ENCODE measurements at places on chromosomes 6 and 20.

- no peak for DNase-seq
Measured at GRCh38 chr6:119355157-119355556, 5.6 kb upstream of the MAN1A1 start.

DNA sequence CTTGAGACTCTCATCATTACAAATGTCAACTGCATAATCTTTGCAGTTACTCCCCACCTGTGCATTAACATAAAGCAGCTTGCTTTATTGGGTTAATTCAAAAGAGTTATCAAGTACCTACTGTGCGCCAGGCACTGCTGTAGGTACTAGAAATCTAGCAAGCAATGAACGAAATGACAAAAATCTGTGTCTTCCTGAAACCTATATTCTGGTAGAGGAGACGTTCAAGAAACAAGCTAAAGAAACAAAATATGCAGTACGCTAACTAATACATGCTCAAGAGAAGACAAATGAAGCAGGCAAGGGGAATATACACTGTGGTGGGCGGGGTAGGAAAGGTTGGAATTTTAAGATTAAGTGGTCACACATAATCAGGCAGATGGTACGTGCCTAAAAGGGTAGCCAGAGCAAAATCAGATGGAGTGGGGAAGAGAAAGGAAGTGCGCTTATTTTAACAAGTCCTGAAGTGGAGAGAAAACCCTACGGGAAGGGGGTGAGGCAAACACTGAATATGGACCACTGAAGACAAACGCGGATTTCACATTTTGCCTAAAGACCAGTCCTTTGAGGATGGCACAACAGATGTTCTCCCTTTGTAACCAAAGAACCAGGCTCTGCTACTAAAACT, 1.2 kb downstream of the ELOVL2 start:
- no peak for DNase-seq

DNA sequence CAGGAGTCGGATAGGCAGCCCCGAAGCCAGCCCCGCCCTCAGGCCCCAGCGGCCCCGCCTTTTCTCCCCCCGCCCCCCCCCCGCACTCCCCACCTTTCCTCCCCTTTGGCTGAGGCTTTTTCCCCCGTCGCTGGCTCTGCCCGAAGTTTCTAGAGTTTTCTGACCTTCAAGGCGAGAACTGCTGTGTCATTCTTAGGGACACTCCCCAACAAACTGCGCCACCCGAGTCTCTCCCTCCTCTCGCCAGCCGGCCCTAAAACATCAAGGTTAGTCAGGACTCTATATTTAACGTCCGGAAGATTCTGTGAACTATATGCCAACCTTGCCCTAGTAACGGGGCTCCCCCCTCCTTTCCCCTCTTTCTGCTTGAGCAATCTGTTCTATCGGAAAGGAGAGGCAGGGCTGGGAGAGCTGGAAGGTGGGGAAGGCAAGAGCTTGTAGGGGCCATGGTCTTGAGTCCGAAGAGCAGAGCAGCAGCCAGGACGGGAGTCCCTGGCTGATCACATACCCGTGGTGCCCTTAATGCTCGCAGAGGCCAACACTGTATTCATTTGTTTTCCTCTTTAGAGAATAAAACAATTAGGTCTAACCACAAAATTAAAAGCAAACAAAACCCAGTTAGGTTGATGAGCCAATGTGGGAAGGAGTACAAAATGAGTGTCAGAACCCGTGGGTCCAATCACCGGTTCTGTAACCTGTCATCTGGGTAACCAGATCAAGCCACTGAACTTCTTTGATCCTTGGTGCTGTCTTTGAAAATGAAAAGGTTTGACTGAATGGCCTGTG, 5.3 kb upstream of the HSPA1B start:
- DNase-seq: peak; percentile 84

- no peak for DNase-seq
Measured at GRCh38 chr6:149871182-149871581, 7.0 kb upstream of the LRP11 start.

DNA sequence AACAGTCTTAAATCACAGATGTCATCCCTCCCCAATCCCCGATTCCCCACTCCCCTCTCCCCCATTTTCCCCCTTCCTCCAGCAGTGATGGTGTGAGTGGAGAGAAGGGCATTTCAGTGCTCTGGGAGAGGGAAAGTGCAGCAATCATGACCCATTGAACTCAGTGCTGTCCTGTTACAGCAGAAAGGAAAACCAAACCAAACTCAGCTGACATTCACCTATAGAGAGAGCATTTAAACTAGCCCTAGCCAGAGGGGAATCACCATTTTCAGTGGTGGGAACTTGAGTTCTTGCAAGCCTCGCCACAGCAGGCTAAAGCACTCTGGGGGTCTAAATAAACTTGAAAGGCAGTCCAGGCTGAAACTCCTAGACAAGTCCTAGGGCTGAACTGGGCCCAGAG, 129.9 kb upstream of the COL21A1 start:
- no peak for DNase-seq

- DNase-seq: no peak
Measured at GRCh38 chr6:133369773-133370272, 128.7 kb downstream of the EYA4 start.

GRCh38 chr6:127192911-127193541, 73.6 kb upstream of the RNF146 start:
- DNase-seq: no peak

DNA sequence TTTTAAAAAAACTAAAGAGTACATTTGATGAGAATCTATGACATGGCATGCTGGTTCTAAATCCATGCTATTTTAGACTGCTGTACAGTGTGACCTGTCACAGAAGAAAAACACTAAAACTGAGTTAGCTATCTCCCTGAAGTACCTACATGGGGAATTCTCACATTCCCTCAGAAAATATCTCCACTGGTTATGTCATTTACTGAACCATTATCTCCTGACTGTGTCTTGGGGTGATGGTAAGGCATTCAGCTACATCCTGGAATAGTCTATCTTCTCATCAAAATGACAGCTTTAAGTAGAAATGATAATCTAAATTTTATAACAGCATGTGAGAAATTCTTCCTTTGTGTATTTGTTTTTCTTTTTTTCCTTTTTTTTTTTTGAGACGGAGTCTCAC, 172.1 kb upstream of the HTR1E start:
- DNase-seq: no peak

DNA sequence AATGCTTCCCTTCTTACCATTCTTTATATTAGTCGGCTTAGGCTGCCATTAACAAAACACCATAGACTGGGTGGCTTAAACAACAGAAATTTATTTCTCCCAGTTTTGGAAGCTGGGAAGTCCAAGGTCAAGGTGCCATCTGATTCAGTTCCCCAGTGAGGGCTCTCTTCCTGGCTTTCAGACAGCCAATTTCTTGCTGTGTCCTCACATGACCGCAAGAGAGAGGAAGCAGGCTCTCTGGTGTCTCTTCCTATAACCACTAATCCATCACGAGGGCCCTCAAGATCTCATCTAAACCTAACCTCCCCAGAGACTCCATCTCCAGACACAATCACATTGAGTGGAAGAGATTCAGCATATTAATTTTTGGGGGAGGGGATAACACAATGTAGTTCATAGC, 193.0 kb upstream of the SGK1 start:
- no peak for DNase-seq

DNA sequence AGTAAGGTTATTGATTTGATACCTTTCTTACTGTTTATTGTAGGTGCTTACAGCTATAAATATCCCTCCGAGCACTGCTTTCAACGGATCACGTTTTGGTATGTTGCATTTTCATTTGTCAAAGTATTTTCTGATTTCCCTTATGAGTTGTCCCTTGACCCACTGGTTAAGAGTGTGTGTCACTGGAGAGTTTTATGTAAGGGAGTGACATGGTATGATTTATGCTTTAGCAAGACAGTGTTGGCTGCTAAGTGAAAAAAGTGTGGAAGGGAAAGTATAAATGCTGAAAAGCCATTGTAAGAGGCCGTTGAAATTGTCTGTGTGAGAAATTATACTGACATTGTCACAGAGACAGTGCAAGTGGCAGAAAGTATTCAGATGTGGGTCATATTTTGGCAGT, 72.0 kb downstream of the SYCP2 start:
- DNase-seq: no peak

DNA sequence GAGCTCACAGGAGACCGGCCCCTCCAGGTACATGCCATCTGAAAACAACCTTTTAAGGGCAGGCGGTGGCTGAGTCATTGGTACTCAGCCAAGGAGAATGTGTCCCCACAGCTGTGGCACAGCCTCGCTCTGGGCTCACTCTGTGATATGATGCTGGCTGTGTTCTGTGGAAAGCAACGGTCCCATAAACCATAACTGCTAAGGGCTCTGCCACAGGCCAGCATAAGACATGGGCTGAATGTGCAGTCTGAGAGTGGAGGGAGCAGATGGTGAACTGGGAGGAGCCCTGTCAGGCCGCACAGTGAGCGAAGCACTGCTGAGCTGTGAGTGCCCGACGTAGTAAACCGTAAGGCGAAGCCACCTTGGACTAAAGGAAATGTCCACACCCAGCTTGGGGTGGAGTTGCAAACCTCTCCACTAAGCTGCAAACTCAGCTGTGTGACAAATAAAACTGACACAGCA, 375.8 kb downstream of the THBS2 start:
- no peak for DNase-seq

DNA sequence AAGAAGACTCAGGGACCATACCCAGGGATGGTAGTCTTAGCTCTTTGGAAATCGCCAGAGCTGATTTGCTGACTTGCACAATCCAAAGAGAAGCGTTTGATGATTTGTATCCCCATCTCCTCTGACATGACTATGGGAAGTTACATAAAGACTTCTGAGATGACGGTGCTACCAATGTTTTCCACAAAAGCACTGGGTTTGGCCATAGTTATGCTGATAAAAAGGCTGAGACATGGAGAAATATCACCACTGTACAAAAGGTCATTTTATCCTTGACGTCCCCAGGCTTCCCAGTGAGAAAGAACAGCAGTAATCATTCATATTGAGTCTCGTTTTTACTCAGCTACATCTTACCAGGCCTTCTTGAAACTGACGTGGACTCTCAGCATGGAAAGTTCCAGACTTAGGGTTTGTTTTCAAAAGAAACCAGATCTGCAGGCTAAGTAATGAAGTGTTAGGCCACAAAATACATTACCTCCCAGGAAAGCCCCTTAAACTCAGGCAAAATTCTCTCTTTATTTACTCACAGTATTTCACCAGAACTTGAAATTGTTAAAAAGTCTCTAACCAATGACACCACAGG, 370.3 kb upstream of the JARID2 start:
- peak; percentile 91 for DNase-seq

GRCh38 chr6:2884804-2885203, 18.3 kb downstream of the SERPINB9 start:
- DNase-seq: no peak

DNA sequence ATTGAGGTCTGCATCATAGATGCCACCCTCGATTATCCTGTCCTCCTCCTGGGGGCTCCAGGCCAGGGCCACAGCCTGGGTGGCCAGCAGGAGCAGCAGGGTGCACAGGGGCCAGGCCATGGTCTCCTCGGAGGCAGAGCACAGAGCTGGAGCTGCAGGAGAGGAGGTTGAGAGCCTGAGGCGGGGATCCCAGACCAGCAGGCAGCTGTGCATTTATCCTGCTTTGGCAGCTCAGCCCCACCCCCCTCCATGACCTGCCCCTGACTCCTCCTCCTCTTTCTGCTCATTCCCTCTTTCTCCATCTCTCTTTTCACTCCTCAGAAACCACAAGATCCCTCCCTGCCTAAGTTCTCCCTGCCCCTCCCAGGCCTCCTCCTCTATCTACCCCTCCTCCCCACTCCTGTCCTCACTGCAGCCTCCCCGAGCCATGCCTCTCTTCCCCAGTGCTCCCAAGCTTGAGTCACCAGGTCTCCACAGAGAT, at the start of gene CST2:
TSS of gene CST2 (minus strand) at position 189 of the 481 bp plus-strand sequence. CDS start at position 120, 69 bp downstream.
- no peak for DNase-seq

- no peak for DNase-seq
Measured at GRCh38 chr6:78615430-78615904, 251.9 kb upstream of the IRAK1BP1 start.

- DNase-seq: no peak
Measured at GRCh38 chr6:141728330-141728729, 404.4 kb upstream of the GJE1 start.

DNA sequence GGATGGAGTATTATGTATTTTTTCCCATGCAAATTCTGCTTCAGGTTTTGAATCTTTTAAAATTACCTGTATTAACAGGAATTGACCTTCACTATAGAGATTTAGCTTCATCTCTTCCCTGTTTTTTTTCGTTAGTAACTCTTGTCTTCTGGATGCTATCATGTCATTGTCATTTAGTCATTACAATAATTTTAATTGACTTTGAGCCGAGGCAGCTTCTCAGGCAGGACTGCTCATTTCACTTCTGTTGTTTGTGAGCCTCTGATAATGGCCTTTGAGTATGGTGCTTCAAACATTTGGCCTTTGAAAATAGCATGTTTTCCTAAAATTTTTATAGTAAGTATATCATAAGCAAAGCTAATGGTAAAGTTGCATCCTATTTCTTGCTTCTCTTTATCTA, 375.1 kb upstream of the MMS22L start:
- DNase-seq: no peak

GRCh38 chr20:40255365-40255764, 433.7 kb downstream of the MAFB start:
- no peak for DNase-seq

DNA sequence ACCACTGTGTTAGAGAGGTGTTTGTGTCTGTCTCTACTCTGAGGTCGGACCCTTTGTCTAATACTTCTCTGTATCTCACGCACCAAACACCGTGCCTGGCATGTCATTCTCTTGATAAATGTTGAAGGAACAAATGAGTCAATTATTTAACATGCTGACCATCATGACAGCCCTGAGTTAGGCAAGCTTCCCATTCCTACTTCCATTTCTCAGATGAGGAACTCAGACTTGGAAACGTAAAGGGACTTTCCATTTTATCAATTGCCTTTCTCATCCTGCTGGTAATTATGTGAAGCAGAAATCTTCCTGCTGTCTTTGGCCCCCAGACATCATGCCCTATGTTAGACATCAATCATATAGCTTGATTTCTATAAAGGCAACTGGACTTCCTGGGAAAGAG, 227.0 kb upstream of the ECI2 start:
- DNase-seq: no peak

DNA sequence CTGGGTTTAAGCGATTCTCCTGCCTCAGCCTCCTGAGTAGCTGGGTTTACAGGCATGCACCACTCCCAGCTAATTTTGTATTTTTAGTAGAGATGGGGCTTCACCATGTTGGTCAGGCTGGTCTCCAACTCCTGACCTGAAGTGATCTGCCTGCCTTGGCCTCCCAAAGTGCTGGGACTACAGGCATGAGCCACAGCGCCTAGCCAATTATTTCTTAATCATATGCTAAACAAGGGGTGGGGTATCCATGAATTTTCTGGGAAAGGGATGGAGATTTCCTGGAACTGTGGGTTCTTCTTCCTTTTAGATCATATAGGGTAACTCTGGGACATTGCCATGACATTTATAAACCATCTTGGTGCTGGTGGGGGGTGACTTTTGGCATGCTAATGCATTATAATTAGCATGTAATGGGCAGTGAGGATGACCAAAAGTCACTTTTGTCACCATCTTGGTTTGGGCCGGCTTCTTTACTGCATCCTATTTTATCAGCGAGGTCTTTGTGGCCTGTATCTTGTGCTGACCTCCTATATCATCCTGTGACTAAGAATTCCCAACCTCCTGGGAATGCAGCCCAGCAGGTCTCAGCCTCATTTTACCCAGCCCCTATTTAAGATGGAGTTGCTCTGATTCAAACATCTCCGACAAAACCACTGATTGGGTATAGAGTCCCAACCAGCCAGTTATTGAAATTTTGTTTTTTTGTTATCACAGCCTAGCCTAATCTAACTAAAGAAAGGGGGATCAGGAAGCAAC, 29.9 kb upstream of the DDR1 start:
- no peak for DNase-seq

GRCh38 chr6:12200015-12200564, 90.1 kb upstream of the EDN1 start:
- DNase-seq: no peak

- no peak for DNase-seq
Measured at GRCh38 chr6:170437719-170438401, 115.2 kb downstream of the PSMB1 start.
